ENCODE measurements at places on chromosomes 12 and 14.

GRCh38 chr14:73295198-73295796 is 58.0 kb downstream of the PAPLN start:
- peak; percentile 24 for DNase-seq

- no peak for DNase-seq
Observed at GRCh38 chr14:101977311-101978071, 13.1 kb downstream of the DYNC1H1 start.

GRCh38 chr14:31261859-31262731 is 54.5 kb upstream of the HECTD1 start:
- DNase-seq, result peak; percentile 25

GRCh38 chr14:69773571-69774276 is 6.8 kb downstream of the SRSF5 start:
- no peak for DNase-seq

DNA sequence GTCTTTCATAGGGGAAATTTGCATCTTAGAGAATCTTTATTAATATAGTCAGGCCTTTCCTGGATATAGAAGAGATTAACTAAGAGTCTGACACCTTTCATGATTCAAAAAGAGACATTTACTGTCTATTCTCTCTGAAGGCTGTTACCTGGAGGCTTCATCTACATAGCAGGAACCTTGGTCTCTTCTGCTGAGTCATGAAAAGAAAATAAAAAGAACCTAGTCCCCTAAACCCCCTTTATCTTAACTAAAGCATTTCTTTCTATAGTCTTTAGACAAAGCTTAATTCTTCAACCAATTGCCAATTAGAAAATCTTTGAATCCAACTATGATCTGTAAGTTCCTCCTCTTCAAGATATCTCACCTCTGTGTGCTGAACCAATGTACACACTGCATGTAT is 33.1 kb downstream of the RPS29 start:
- DNase-seq, result no peak

DNA sequence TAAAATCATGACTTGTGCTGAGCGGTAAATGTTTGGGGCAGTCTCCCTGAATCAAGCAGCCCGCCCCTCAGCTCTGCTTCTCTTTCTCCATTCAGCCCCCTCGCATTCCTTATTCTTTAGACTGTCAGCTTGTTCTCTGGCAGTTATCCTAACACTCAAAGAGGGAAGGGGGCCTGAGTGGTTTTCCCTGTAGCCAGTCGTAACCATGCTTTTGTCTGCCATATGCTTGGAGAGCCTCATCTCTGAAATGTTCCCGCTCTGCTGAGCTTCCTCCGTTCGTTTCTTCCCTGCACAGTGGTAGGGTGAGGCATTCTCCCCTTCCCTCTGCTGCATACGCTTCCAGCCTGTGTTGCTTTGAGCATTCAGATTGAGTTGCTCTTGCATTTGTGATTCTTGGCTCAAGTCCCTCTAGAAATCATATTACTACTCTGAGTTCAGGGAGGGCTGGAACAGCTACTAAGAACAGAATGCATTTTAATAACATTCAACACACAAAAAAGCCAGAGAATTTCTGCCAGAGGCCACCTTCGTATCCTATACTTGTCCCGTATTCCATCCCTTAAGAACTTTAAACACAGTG is 119.7 kb downstream of the FBXL14 start:
- DNase-seq, result peak; percentile 95

- DNase-seq, result peak; percentile 89
Observed at GRCh38 chr14:91980157-91980556, 32.7 kb upstream of the FBLN5 start.

- peak; percentile 49 for DNase-seq
Observed at GRCh38 chr12:6635856-6636531, at the start of gene LPAR5. LPAR5 (minus strand) TSS chr12:6635959; CDS start chr12:6621248, 14,711 bp downstream.

DNA sequence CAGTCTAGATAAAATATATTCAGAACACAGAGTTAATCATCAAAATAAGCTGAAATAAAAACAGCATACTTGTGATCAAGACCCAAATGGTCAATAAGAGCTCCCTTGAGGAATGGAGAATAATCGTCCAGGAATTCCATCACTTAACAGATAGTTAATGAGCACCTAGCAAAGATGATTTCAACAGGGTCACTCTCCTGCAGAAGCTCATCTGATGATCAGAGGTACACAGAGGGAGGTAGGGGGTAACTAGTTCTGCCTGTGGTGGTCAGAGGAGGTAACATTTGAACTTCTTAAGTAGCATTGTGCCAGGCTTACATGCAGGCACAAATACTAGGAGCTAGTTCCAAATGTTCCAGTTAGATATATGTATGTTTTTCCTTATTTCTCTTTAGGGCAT is 9.5 kb downstream of the MED13L start:
- no peak for DNase-seq

DNA sequence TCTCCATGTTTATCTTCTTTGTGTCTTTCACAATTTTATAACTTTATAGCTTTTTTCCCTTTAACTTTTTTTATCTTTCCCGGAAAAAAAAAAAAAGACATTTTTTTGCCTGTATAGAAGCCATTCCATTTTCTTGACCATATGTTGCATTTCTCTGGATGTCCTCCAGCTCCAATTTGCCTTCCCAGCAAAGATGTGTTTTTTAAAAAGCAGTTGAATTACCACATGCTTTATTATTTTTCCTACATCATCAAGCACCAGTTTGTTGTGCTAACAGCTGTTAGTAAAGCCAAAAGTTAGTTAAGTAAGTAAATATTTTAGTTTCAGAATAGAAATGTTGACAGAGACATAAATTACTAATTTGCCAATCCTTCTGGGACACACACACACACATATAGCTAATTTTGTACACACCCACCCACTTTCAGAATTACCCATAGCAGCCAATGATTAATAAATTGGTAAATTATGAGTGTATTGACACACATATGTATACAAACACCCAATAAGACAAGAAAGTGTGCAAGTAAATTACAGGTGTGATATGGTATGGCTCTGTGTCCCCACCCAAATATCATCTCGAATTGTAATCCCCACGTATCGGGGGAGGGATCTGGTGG is 118.3 kb downstream of the SLC38A6 start:
- DNase-seq, result peak; percentile 69

DNA sequence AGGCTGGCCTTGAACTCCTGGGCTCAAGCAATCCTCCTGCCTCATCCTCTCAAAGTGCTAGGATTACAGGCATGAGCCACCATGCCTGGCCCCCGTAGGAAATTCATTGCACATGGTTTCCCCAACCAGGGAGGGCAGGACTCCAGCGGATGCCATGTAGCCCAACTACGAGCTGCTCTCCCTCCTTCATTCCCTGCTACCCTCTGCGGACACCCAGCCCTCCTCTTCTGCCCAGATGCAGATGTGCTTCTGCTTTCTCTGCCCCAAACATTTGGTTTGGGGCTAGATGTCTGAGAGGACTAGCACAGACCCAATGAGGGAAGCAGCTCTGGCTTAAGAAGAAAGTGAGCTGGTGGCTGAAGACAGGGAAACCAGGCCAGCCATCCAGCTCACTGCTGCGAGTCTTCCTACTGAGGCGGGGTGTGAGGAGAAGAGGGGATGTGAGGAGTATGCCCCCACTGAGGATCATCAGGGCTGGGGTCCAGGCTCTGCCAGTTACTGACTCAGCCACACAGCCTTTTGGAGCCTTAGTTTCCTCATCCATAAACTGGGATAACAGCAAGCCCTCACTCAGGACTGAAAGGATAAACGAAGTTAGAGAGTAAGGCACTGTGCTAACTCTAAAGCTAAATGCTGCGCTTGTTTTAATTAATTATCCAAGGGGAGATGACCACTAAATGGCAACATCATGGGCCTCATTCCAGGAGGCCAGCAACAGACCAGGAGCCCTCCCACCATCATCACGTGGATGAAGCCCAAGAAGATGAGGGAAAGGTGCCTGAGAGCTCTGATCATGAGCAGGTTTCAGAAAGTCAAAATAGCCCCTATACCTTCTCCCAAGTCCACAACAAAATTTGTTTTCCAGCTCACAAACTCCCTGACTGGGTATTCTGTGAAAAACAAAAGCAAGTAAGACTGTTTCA is 10.9 kb downstream of the CTDSP2 start:
- DNase-seq, result no peak

- no peak for DNase-seq
Observed at GRCh38 chr12:116779597-116779996, 41.5 kb downstream of the RNFT2 start.

DNA sequence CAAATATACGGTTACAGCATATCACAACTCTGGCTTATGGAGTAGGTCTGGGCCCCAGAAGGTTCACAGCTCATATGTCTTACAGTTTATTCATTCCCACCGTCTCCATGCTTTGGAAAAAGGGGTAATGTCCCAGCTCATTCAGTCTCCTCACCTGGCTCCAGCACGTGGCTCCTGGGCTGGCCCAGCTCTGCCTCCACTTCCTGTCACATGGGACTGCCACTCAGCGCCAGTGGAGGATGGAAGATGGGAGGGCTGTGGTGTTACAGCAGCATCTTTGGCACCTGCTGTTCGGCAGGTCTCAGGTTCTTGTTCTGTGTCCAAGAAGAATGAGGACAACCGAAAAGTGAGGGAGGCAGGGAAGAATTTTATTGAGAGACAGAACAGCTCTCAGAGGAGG is 216.3 kb upstream of the ATXN7L3B start:
- DNase-seq, result no peak

DNA sequence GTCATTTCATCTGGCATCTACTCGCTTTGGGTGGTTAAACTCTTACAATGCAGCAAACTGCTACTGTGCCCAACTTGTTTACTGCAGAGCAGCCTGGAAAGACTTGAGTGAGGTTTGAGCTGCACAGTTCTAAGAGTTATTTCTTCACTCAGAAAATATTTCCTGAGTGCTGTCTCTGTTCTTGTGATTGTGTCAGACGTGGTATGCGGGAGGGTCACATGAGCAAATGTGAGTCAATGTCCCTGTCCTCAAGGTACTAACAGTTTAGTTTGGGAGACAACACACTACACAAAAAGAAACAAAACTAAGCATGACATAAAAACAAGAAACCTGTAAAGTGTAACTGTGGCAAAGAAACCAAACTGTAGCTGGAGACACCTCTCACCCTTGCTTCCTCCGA is 32.4 kb downstream of the FLVCR2 start:
- no peak for DNase-seq

GRCh38 chr12:49972129-49972528 is 618 bp upstream of the AQP6 start:
- no peak for DNase-seq

GRCh38 chr14:54083549-54084239 is 127.1 kb upstream of the BMP4 start:
- no peak for DNase-seq

- no peak for DNase-seq
Observed at GRCh38 chr12:93964936-93965335, 183.4 kb upstream of the PLXNC1 start.

GRCh38 chr12:32264961-32265360 is 134.4 kb upstream of the FGD4 start:
- DNase-seq, result peak; percentile 64

DNA sequence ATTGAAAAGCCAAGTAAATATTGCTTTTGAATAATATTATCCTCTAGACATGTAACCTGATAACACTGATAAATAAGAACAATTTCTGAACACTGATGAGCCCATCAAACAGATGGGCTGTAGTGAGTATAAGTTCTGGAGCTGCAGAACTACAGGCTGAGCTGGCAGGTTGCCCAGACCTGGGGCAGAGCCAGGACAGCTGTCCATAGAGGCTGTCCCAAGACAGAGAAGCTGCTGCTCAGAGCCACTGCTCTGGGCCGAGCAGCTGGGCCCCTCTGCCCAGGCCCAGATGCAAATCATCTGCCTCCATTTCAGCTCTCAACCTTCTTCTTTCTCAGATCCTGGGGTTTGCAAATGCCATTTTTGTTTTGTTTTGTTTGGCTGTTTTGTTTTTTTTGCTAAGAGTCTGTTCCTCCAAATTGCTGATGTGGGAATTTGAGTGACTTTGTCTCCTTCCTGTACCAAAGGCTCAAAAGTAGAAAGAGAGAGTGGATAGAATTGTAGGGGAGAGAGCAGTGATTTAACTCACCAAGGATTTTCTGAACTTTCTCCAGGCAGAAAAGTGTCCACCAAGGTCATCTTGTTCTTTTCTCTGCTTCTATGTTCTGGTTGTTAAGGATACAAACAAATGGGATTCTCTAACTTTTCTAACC is 4.0 kb upstream of the TESPA1 start:
- peak; percentile 2 for DNase-seq

GRCh38 chr14:71629765-71630492 is 302.3 kb upstream of the RGS6 start:
- DNase-seq, result peak; percentile 50

GRCh38 chr12:14066021-14066420 is 84.6 kb upstream of the GRIN2B start:
- no peak for DNase-seq

GRCh38 chr12:3200032-3200617 is 122.9 kb downstream of the TSPAN9 start:
- peak; percentile 30 for DNase-seq

- no peak for DNase-seq
Observed at GRCh38 chr14:97250931-97251330, 453.7 kb downstream of the VRK1 start.

GRCh38 chr12:88393017-88393767 is 187.1 kb downstream of the KITLG start:
- no peak for DNase-seq

DNA sequence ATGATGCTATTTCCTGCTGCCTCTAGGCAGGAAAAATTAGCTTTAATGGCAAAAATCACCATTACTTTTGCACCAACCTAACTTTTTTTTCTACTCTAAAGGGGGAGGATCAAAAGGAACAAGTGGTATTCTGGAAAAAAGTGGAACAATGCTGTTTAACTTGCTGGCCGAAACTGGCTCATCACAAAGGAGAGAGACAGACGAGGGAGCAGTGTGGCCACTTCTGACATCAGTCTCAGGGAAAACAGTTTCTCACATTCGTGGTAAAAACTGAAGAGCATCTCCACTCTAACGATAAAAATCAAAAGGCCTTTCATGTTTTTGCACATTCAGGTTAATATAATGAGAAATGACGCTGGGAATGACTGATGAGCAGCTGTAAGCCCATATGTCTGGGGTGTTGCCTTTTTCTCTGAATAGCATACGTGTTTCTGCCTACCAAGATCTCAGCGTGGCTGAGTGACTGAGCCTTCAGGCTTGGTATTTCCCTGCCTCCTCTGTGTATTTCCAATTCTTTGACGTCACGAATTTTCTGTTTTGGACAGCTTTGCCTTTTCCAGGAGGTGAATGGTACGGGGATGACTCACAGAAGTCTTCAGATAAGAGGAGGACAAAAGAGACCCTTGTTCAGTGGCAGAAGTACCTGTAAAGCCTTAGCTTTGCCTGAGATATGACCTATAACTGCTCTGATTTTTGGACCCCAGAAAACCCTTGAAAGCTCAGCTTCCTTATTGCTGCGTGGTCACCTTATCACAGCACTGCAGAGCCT is 358.8 kb downstream of the GLT1D1 start:
- no peak for DNase-seq

GRCh38 chr12:6061660-6062059 is 62.8 kb downstream of the VWF start:
- DNase-seq, result peak; percentile 67

- no peak for DNase-seq
Observed at GRCh38 chr14:71668186-71668912, 263.9 kb upstream of the RGS6 start.

DNA sequence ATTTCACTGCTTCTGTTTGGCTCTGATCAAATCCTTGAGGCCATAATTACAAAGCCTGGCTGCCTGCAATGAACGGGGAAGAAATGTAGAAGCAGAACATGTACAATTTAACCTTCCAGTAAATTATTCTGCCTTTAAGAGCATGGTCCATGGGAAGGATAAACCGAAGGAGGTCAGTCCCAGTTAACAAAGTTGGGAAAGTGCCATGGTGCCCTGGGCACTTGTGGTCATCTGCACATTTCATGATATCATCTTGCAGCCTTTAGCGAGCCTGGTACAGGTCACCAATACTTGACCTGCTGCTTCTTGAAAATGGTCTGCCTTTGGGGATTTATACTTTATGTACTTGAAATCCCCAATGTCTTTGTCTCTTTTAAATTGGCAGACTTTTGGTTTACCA is 175.9 kb upstream of the KITLG start:
- no peak for DNase-seq
